Mesothelial cell of epicardium (in vitro differentiated cells): ENCODE measurements at places on chromosomes 1 and 21. TPM values are rescaled to one million over a fixed set of nuclear protein-coding genes. Genes with fewer than 3 reads are reported as not detected.
A peak's percentile ranks its signal among the peaks of the same experiment; 100 is the strongest.

DNA sequence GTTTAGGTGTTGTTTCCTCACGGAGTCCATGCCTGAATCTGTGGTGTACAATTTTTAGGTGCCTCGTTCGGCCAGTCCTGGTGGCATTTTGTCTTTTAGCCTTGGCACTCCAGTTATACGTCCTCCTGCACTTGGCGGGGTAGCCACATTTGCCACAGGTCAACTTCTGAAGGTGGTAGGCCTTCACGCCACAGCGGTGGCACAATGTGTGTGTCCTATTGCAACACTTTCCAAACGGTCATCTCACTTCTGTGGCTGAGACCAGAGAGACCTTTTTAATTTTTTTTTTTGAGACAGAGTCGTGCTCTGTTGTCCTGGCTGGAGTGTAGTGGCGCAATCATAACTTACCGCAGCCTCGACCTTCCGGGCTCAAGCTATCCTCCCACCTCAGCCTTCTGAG, 49.1 kb downstream of the CAMTA1 start:
- no peak for DNase-seq

GRCh38 chr1:44318097-44319088, 36.7 kb downstream of the ERI3 start:
- DNase-seq = no peak

- no peak for DNase-seq
Measured at GRCh38 chr1:40313329-40313957, 3.6 kb downstream of the COL9A2 start.

DNA sequence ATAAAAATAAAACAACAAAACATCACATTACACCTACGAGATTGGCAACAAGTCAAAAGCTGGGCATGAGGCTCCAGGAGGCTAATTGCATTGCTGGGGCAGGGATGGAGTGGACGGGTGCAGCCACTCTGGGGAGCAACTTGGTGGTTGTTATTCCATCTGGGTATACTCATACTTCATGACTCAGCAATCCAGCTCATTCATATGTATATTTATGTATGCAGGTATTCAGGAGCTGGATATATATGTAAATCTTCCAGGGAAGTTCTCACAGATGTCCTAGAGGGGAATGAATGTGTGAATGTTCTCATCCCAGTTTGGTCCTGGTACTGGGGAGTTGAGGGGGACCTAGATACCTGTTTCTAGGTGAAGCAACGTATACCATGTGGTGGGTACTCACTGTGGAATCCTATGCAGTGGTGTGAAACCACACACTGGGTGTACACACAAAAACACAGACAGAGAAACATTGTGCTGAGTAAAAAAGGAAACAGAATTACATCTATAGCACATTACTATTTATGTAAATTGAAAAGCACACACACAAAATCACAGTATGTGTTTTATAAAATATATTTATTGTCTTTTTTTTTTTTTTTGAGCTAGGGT, 79.7 kb upstream of the RAB4A start:
- no peak for DNase-seq

- no peak for DNase-seq
Measured at GRCh38 chr1:43300378-43301094, at the start of gene TIE1. TSS of gene TIE1 (plus strand) at chr1:43300982. CDS start at chr1:43301072, 90 bp downstream.

DNA sequence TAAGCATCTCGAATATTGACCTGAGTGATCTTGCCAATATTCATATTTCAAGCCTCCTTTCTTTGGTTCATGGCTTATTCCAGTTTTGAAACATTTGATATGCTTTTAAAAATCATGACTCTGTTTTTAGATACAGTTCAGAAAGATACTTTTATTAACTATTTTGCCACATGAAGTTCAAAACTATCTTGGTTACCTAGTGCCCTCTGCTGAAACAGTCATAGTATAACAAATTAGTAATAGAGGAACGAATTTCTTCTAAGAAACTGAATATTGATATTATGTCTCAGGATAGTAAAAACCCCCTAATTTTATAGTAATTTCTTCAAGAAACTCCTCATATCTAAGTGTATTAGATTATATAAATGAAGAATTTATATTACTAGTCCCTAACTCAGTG, 52.6 kb upstream of the RC3H1 start:
- DNase-seq = no peak

GRCh38 chr1:236083650-236084385, 18.9 kb upstream of the NID1 start:
- no peak for DNase-seq

- no peak for DNase-seq
Measured at GRCh38 chr1:6128276-6129081, 51.6 kb downstream of the CHD5 start.

- DNase-seq = no peak
Measured at GRCh38 chr1:147292012-147292411, 49.5 kb downstream of the CHD1L start.

DNA sequence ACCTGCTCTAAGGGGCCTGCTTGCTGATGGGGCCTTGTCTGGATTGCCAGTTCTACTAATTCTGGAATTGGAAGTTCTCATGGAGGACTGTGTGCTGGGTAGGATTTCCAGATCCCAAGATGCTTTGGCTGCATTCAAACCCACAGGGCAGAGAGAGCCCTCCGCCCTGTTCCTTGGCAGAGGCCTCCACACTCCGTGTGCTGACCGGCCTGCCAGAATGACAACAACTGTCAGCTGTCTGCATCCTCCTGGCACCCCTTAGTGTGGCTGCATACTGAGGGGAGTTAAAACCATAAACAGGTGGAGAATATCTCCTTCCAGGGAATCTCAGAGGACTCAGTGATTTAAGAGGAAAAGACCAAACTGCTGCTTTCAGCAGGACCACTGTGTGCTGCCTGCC, 60.7 kb downstream of the ADARB1 start:
- no peak for DNase-seq

DNA sequence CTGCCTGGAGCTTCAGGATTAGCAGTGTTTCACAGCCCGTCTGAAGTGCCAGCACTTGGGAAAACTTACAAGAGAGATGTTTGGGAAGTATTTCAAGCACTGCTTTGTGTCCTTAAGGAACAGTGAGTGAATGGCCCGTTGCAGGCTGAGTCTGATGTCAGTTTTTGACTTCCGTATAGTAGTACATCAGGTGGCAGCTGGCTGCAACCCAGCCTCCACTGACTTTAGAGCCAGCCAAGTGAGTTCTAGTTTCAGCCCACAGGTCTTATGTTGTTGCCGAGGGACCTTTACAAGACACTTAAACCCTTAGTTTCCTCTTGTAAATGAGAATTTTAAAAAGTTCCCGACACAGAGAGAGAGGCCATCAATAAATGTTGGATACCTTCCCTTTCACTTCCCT, 35.0 kb downstream of the UCK2 start:
- no peak for DNase-seq

DNA sequence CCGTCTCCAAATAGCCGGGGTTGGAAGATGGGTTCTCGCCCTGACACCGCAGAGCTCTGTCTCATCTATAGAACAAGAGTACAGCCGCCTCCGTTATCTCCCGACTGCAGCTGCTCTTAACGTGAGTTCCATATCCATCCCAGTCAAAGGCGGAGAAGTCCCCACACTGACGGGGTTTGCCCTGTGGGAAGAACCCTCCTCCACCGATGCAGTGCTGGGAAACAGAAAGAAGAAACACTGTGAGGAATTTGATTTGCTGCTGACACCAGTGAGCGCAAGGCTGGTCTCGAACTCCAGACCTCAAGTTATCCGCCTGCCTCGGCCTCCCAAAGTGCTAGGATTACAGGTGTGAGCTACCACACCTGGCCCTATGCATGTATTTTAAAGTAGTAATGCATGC, 9.5 kb downstream of the ITLN2 start:
- no peak for DNase-seq

- no peak for DNase-seq
Measured at GRCh38 chr1:223466151-223466550, 72.9 kb downstream of the CCDC185 start.

DNA sequence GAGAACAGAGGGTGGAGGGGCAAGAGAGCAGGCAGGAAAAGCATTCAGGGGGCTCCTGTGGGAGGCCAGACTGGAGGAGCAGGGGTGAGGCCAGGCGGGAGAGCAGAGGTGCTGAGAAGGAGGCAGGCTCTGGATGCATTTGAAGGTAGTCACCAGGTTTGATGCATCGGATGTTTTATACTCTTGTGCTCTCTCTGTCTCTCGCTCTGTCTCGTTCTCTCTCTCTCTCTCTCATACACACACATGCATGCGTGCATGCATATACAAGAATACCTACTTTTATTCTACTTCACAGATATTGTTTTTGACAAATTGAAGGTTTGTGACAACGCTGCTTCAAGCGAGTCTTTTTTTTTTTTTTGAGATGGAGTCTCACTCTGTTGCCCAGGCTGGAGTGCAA, 15.0 kb upstream of the ITPKB start:
- DNase-seq = no peak

- no peak for DNase-seq
Measured at GRCh38 chr1:6396998-6397397, 3.4 kb upstream of the ACOT7 start.

DNA sequence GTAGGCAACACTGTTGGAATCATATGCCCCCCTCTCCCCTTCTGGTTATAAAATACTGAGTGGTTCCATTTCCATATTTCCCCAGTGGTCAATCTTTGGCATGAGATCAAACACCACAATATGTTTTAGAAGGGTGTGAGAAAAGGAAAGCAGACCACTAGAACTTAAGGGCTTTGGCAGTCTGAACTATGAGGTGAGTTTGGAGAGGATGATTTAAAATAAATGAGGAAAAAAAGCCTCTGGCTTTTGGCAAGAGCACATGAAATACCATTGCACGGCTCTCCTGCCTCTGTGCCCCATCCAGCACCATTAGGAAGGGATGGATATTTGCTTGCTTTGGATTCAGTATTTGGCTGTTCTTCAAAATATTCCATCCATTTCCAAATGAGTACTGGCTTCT, 339.5 kb upstream of the C1orf87 start:
- DNase-seq = no peak

- peak; percentile 69 for DNase-seq
Measured at GRCh38 chr1:154760469-154760933, 109.6 kb downstream of the KCNN3 start.

- DNase-seq = no peak
Measured at GRCh38 chr1:147072482-147073432, 99.5 kb downstream of the PRKAB2 start.

- DNase-seq = no peak
Measured at GRCh38 chr1:119358636-119359035, 9.9 kb upstream of the HAO2 start.

The MYBPH gene
- not detected in 3 replicates for total RNA-seq

The MATN1 gene
- 4.0 to 5.6 TPM (median 4.9 TPM) in 3 replicates for total RNA-seq

The DISC1 gene
- total RNA-seq = 9.1 to 11.4 TPM (median 9.1 TPM) in 3 replicates

The CD1B gene
- not detected in 3 replicates for total RNA-seq

The HCRTR1 gene
- total RNA-seq = 0.71 to 1.1 TPM (median 0.98 TPM) in 3 replicates

The HSF2BP gene
- total RNA-seq = 3.8 to 5.1 TPM (median 5.0 TPM) in 3 replicates

The C1orf87 gene
- total RNA-seq = not detected in 3 replicates

The PM20D1 gene
- not detected in 3 replicates for total RNA-seq
